ENCODE measurements at places on chromosomes 3 and 15.

- no peak for DNase-seq
These were observed 57.6 kb downstream of the TMEM44 start for GRCh38 chr3:194575484-194576210.

GRCh38 chr3:149152420-149152819 lies 23.0 kb downstream of the HPS3 start:
- no peak for DNase-seq

DNA sequence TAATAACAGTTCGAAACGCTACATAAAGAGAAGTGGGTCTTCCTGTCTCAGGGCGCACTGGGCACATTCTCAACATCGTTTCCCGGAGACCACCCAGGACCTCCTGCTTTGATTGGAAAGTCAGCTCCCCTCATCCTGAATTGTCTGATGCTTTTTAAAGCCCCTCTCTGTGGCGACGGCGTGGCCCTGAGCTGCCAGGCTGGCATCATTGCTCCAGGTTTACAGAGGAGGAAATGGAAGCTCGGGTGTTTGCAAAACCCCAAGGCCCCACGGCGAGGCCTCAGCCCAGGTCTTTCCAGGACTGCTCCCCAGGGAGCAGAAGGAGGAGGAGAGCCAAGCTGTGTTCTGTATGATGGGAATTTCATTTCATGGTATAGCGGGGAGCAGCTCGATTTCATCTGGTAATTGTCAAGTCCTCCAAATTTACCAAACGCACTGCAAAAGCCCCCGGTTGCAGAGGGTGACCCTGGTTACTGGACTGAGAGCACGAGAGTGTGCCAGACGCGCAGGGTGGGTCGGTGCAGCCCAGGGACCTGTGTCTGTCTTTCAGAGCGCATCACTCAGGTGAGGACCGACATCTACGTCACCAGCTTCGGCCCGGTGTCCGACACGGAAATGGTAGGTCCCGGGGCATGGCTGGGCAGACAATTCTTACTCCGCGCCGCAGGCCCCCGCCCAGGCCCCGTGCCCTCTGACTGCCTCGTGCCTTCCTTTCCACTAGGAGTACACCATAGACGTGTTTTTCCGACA lies 15.9 kb downstream of the GABRA5 start:
- no peak for DNase-seq

- no peak for DNase-seq
These were observed 57.9 kb downstream of the CMSS1 start for GRCh38 chr3:99875581-99875928.

- DNase-seq, result no peak
These were observed 8.4 kb upstream of the SLCO2A1 start for GRCh38 chr3:134038071-134038491.

DNA sequence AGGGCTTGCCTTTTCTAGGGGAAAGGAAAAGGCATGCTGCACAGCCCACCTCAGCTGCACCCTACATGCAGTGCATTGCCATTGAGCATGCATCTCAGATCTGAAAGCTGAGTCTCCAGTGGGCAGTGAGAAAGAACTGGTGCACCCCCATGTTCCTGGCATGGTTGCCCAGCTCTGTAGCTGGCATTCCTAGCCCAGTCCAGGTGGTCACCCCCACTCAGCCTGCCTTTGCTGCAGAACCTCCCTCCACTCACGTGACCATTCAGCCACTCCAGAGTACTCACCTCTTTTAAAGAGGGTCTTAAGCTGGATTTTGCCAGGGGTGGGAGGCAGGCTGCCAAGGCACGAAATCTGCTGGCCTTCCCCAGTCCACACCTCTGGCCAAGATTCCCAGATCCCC lies 208.6 kb upstream of the TOPAZ1 start:
- no peak for DNase-seq

DNA sequence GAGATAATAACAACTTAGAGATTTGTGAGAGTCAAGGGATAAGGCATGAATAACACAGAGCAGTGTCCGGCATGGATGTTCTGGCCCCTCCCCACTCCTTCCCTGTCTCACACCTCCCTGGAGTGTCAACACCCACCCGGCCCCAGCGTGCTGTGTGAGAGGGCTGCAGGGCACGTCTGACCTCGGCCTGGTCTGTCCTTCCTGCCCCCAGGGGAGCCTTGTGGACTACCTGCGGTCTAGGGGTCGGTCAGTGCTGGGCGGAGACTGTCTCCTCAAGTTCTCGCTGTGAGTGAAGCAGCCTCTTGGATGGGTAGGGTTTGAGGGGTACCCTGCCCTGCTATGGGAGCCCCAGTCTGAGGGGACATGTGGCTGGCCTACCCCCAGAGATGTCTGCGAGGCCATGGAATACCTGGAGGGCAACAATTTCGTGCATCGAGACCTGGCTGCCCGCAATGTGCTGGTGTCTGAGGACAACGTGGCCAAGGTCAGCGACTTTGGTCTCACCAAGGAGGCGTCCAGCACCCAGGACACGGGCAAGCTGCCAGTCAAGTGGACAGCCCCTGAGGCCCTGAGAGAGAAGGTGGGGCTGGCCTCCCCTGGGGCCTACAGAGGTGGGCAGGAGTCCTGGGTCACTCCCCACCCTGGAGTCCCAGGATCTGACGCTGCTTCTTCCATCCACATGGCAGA lies 11.2 kb upstream of the LMAN1L start:
- no peak for DNase-seq

DNA sequence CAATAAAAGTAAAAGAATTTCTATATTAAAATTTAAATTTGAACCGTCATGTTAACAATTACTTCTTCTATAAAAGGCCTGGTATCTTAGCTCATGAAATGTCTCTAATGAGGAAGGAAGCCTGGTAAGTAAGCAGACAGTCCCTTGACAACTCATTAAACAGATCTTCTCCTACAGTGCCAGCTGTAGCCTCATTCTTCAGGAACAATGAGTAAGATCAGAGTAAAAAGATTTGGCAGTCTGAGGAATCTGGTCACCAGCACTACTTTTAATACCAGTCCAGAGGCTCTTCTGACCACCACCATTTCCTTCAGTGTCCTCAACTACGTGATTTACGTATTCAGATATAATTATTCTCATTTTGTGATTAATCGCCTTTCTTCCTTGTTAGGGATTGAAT lies 955.0 kb upstream of the ALCAM start:
- no peak for DNase-seq

GRCh38 chr3:187799942-187800641 lies 54.8 kb upstream of the BCL6 start:
- no peak for DNase-seq

DNA sequence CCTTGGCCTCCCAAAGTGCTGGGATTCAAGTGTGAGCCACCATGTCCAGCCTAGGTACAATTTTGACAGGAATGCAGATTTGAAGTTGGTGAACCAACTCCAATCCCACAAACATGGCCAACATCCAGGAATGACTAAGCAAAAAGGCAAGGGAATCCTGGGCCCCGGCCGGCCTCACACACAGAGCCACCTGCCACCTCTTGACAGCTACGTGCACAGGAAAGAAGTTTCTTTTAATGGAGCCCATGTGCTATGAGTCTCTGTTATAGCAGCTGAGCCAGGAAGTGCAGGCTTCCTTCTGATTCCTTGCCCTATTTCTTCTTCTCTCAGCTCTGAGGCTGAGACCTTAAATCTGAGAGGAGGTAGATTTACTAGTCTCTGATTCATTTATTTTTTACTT lies 8.8 kb downstream of the TMEM40 start:
- no peak for DNase-seq

DNA sequence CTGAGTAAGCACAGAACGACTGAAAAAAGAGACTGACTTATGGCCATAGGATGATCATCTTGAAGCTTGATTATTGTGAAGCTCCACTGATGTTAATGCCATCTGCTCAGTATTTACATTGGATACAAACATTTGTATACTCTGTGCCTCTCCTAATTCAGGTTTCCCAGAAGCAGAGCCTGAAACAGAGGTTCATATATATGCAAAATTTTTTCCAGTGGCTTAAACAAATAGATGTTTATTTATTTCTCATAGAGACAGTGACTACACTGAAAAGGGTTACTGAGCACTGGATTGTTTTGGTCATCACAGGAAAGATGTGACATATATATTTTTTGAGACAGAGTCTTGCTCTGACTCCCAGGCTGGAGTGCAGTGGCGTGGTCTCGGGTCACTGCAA lies 36.3 kb downstream of the SCN11A start:
- no peak for DNase-seq

DNA sequence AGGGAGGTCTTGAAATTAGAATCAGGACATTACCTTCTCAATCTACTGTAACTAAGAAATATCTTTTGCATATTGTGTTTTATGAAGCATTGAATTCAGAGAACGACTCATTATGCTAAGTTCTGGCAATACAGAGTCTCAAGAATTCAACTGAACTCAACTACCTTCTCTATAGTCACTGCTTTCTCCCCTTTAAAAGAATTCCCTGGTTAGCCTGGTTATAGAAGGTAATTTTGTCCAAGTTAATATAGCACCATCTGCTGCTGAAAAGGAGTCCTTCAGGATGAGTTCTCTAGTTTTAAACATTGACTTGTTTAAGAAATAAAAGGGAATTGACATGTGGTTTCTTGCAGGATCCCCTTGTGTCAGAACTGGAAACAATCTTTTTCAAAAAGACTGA lies 60.2 kb downstream of the IL16 start:
- DNase-seq, result no peak

GRCh38 chr15:81296673-81297072 lies 27.3 kb downstream of the STARD5 start:
- DNase-seq, result peak; percentile 40

- no peak for DNase-seq
These were observed 474.4 kb upstream of the AGTR1 start for GRCh38 chr3:148223266-148223665.

GRCh38 chr3:142604940-142605339 lies 8.7 kb downstream of the PLS1 start:
- no peak for DNase-seq

GRCh38 chr3:127688022-127688415 lies 15.3 kb downstream of the ABTB1 start:
- no peak for DNase-seq

GRCh38 chr3:7813365-7813764 lies 688.3 kb upstream of the LMCD1 start:
- DNase-seq, result no peak

DNA sequence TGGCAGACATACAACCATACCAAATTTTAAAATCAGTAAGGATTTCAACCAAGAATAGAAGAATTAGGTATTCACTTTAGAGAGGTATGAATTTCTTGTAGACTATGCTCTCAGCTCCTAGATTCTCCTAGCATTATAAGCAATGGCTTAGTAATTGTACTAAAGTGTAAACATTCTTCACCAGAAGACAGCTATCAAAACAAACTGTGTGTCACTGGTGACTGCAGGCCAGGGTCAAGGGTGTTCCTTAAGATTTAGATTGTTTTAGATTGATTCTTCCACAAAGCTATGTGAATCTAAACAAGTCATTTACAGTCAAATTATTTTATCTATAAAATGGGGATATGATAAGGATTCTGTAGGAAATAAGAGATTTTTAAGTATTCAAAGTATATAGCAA lies 23.1 kb upstream of the GP5 start:
- DNase-seq, result no peak

DNA sequence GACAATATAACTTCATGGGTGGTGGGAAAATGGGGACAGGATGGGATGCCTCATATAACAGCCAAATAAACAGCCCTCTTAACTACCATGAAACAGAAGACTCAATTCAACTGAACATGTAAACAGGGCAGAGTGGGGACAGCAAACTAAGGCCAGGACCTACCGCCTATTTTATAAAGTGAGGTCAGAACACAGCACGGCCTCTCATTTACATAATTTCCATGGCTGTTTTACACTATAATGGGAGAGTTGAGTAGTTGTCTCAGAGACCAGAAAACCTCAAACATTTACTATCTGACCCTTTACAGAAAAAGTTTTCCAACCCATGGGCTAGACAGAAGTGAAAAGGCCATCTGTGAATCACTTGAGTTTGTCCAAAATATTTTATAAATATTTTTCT lies 56.7 kb upstream of the SNRPA1 start:
- DNase-seq, result no peak

DNA sequence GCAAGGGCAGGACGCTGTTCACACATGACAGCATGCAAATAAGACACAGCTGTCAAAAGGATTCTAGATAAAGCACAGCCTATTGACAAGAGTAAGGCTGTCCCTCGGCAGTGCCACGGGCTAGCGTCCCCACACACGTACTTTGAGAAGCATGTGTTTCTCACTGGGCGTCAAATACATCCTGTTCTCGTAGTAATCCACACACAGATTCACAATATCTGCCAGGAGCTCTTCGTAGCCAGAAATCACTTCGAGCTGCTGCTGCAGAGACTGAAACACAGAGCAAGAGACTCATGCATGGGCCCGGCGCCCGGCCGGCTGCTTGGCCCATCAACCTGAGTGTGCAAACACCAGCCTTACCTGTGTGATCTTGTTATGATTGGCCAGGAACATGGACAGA lies 41.1 kb downstream of the CYFIP1 start:
- DNase-seq, result no peak

DNA sequence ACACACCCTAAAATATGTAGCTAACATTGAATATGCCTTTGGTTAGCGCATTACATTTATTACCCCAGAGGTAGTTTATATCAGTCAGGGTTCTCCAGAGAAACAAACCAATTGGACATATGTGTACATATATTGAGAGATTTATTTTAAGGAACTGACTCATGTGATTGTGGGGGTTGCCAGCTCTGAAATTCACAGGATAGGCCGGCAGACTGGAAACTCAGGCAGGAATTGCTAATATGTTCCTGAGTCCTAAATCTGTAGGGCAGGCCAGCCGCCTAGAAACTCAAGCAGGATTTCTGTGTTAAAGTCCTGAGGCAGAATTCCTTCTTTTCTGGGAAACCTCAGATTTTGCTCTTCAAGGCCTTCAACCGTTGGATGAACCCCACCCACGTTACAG lies 189.7 kb downstream of the CDIN1 start:
- DNase-seq, result no peak

DNA sequence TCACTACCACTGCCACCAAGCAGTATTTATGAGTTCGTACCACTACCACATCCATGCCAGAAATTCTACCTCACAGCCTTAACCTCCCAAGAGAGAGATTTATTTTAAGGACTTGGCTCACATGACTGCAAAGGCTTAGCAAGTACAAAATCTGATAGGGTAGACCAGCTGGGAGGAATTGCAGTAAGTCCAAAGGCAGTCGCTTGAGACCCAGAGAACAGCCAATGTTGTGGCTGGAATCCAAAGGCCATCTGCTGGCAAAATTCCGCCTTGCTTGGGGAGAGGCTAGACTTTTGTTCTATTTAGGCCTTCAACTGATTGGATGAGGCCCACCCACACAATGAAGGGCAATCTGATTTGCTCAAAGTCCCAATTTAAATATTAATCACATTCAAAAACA lies 101.4 kb upstream of the STT3B start:
- no peak for DNase-seq

- no peak for DNase-seq
These were observed 17.4 kb upstream of the KCNMB2 start for GRCh38 chr3:178518660-178519396.

DNA sequence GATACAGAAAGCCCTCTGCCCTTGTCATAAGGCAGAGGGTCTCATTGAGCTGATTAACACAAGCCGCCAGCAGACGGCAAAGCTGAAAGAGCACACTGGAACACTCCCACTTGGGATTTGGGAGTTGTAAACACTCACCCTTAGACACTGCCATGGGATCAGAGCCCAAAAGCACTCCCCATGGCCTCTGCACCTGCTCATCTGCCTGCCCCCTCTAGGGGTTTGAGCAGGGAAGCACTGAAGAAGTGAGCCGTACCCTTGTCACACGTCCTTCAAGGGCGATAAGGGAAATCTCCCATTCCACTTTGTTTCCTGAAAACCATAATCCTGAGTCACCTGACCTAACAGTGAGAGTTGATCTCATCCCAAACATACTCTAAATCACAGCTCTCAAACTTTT lies 14.7 kb downstream of the FSIP1 start:
- DNase-seq, result no peak

Data from stimulated activated CD8-positive, alpha-beta memory T cell treated with anti-CD3 and anti-CD28 coated beads, Interleukin-7, amount 100 ng/mL, for 1 hour (primary cell).